ENCODE measurements at places on chromosomes 7 and 10.

- DNase-seq = no peak
These were observed 1064.9 kb downstream of the NXPH1 start for GRCh38 chr7:9498303-9498702.

DNA sequence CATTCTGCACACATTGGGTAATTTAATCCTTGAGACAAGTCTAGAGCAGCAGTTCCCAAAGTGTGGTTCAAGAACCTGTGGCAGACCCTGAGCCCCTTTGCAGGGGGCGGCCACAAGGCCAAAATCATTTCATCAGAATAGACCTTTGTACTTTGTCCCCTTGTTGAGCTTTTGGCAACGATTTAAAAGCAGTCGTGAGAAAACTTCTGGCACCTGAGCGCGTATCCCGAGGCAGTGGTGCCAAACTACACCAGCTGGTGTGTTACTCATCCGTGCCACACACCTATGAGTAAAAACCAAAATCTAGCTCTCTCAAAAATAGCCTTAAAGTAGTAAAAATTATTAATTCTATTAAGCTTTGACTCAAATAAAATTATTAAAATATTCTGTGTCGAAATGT is 306.8 kb downstream of the SDK1 start:
- DNase-seq = no peak

DNA sequence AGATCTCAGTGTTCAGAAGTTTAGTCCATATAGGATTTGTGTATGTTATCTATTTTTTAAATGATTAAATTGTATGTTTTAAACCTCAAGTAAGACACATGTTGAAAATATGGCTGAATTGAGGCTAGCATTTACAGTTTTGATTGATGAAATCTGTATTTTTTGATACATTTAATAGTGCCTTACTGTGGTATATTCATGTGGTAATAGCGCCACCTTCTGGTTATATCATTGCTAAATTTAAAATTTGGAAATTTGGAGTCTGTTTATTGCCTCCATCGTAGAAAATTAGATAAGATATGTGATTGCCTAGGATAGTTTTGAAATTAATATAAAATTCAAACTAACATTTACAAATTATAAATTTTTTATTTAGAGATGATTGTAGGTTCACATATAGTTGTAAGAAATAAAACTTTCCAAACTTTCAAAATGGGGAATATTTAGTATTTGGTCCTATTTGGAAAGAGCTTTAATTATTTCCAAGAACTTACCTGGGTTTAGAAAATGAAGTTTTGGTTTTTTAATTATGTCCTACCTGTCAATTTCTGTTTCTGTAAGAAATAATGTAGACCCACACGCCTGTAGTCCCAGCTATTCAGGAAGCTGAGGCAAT is 19.1 kb upstream of the ARMS2 start:
- DNase-seq = no peak

GRCh38 chr10:30898964-30899363 is 132.7 kb downstream of the ZNF438 start:
- DNase-seq = no peak

GRCh38 chr7:124758327-124758726 is 7.3 kb downstream of the GPR37 start:
- no peak for DNase-seq

- no peak for DNase-seq
These were observed 100.5 kb downstream of the CYP26A1 start for GRCh38 chr10:93173967-93174845.

- DNase-seq = no peak
These were observed 2.4 kb upstream of the DENND10 start for GRCh38 chr10:119101366-119102098.

DNA sequence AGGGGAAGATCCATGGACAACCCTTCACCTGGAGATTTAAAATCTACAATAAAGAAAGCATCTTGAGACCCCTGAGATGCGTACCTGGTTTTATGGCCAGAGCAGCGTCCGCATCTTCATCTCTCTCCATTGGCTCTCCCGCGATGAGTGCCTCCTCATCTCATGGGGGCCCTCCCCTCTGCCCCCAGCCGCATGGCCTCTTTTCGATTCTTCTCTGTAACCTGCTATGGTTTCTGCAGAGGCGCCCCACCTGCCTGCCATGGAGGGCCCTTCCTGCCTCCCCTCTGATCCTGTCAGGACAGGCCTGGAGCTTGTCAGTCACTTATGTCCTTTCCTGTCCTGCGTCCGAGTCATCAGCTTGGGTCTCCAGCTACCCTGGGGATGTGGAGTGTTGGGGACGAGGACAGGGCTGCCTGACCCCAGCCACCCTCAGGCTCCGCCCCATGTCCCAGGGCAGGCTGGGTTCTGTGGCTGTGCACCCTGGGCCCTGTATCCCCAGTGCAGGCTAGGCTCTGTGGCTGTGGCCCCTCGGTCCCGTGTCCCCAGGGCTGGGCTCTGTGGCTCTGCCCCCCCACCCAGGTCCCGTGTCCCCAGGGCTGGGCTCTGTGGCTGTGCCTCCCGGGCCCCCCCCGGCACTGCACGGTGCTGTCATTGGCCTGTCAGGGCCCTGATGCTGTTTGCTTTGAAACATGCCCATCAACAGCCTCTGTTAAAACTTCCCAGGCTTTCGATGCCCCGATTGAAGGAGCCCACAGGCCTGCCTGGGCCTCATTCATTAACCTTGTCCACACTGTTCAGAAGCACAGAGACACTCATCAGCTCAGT is 99.8 kb downstream of the WDR37 start:
- DNase-seq = no peak

DNA sequence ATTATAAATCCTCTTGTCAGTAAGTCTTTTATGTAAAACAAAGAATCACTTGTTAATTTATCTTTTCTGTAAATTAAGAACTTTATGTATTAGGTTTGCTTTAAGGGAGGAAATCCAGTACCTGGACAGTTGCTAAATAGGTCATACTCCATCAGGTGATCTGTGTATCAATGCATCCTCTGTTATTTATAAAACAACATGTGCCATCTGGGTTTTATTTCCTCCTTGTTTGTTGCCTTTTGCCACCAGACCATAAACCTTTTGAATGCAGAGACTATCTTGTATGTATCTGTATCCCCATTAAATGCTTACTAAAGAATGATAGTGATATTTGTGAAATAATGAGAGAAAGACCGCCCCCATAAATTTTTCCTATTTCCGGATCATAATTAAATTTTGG is 70.0 kb downstream of the SLC35B4 start:
- DNase-seq = no peak

GRCh38 chr10:86218160-86218559 is 148.4 kb downstream of the GRID1 start:
- no peak for DNase-seq

- DNase-seq = no peak
These were observed 41.9 kb upstream of the ACSL5 start for GRCh38 chr10:112332022-112332421.

GRCh38 chr10:102322914-102323313 is 72.6 kb upstream of the NFKB2 start:
- DNase-seq = no peak

GRCh38 chr10:111281516-111281915 is 204.7 kb downstream of the ADRA2A start:
- no peak for DNase-seq

GRCh38 chr7:126635545-126635944 is 617.2 kb downstream of the GRM8 start:
- no peak for DNase-seq

DNA sequence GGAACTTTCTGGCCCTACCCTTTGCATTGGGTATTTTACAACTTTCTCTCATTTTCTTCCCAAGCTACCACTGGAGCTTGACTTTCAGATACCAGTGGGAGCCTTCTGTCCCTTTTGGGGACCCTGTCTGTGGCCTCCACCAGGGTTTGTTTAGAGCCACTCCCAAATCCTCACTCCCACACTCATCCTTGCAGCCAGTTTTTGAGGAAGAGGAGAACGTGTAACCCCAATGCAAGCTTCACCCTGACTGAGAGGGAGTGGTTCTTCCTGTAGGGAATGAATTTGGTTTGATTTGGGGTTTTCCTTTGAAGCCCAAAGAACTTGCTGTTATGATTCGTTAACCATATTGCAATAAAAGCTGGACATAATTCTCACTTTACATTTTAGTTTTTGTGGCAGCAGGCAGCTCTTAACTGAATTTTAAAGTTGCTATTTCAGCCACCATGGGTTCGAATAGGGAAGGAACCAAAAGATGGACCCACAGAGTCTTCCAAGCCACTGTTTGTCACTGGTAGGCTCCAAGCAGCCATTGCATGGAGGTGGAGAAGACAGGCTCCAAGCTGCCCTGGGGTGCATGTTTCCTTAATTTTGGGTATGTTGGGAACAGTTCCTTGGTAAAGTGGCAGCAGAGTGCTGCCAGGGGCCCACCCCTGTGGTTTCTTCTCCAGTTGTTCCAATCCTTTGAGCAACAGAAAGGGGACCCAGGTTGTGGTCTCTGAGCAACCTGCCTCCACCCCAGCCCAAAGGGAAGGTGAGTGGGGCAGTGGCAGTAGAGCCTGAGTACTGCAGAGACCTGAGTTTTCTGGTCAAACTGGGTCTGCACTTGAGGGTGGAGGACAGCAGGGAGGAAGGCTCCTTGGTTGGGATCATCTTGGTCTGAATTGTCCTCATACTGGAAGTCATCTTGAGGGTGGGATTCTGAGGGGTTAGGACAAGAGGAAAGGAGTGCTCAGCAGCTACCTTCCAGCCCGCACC is 5.1 kb downstream of the EVX1 start:
- no peak for DNase-seq

DNA sequence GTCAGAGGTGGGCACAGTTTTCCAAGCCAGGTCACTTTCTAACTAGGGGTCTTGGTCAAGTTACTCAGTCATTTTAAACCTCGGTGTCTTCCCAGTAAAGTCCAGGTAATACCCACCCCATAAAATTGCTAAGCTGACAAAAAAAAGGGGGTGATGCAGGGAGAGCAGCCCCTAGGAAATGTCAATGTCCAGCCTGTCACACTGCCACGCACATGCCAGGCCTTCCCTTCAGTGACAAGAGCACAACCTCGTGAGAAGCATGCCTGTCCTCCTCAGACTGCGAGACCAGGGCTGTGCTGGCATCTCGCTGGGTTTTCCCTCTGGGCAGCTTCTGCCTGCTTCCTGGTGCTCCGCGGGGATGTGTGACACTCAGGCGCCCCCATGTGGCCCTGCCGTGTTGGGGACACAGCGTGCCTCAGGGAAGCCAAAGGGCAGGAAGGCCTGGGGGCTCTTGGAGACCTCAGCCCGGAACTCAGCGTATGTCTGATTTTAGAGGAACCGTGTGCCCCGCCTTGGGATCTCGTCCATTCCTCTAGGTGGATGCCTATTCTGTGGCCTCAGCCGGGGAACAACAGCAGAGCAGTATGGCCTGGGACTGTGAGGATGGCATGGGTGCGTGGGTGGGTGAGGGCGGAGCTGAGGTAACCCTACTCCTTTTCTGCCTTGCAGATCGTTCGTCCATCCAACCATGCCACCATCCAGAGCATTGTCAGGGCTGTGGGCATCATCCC is 10.2 kb upstream of the GDF2 start:
- DNase-seq = peak; percentile 88

DNA sequence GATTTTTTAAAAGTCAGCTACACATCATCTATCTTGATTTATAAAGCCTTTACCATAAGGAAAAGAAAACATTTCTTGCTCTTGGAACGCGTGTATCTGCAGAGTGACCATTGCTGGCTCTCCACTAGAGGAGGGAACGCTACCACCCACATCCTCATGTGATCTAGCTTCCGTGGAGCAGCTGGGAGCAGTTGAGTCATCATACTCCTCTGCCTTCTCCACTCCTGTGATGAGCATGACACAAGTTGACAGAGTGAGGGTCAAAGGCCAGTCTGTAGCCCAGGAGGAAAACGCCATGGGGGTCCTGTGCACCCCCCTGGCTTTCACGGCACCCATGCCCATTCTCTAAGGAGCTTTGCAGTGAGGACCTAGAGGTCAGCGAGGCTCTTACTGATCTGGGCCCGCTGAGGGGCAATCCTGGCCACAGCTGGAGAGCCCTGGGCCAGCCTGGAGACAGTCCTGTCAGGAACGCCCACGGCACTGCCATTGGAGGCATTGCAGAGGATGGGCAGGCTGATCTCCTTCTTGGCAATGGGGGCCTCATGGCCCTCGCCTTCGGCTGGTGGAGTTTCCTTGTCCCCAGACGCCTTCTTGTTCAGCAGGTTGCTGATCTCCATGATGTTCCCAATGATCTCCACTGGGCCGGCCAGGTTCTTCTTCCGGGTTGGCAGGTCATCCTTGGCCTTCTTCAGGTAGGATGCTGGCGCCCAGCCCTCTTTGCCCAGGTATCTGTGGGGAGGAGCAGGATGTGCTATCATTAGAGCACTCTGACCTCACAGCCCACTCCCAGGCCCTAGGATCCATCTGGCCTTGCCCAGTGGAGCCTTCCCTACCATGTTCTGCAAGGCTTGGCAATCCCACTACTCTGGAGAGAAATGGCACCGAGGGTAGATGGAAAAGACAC is 119.2 kb downstream of the NEURL1 start:
- DNase-seq = peak; percentile 47

DNA sequence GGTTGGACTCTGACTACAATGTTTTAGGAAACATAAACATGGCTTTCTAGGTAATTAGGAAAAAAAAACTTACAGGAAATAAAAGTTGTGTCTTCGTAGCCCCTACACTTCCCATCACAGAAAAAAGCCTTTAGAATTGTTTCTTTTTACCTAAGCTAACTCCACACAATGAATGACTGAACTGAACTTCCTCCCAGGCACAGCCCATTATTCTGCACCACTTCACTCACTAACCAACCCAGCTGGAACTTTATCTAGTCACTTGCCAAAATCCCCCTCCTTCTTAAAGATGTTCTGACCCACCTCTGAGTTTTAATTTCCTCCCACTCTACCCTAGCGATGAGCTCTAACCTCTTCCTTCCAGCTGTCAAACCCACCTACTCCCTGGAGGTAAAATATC is 91.7 kb upstream of the MEOX2 start:
- no peak for DNase-seq

DNA sequence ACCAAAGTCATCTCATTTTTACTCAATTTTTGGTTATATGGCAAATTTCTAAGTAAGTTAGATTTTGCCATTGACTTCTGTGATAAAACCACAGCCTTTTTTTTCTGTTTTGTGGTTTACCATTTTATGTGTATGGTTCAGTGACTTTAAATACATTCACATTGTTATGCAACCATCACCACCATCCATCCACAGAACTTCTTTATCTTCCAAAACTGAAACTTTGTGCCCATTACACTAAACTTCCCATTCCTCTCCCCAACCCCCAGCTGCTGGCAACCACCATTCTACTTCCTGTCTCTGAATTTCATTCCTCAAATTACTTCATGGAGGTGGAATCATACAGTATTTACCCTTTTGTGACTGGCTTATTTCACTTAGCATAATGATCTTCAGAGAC is 280.4 kb upstream of the TCERG1L start:
- no peak for DNase-seq

- no peak for DNase-seq
These were observed 717.3 kb downstream of the XPNPEP1 start for GRCh38 chr10:109205929-109206585.

GRCh38 chr10:4162571-4163286 is 377.7 kb upstream of the KLF6 start:
- DNase-seq = no peak

DNA sequence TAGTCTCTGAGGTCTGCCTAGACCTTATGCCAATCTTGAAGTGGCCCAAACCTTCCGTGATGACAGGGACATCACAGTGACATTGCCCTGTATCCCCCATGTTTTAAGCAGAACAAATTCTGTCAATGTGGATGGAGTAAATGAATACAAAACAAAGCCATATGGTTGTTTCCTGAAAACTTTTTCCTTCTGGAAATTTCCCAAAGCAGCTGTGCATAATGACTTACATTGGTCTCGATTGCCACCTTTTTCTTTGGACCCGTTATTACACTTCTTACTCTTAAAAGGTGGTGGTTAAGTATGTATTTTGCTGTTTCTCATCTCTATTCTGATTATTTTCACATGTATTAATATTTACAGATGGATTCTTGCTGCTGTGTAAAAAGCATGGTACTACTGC is 411.2 kb upstream of the KLF6 start:
- no peak for DNase-seq

All from H54 (cell line).